ENCODE measurements at places on chromosomes 4 and X.
A peak's percentile ranks its signal among the peaks of the same experiment; 100 is the strongest.

DNA sequence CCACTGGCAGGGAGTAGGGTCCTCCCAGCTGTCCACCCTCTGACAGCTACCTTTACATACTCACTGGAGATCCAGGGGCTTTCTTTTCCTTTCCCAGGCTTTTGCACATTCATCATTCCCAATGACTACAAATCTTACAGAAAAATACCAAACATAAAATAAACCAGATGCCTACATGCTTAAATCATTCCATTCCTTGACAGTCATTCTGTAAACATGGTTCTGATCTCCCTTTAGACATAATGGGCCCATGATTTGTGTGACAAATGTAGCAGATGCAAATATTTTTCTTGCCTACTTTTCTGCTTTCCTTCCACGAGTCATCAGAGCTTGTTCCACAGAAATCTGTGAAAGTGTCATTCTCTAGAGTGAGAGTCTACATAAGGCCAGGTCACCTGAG is 207.0 kb downstream of the IDS start:
- no peak for DNase-seq

DNA sequence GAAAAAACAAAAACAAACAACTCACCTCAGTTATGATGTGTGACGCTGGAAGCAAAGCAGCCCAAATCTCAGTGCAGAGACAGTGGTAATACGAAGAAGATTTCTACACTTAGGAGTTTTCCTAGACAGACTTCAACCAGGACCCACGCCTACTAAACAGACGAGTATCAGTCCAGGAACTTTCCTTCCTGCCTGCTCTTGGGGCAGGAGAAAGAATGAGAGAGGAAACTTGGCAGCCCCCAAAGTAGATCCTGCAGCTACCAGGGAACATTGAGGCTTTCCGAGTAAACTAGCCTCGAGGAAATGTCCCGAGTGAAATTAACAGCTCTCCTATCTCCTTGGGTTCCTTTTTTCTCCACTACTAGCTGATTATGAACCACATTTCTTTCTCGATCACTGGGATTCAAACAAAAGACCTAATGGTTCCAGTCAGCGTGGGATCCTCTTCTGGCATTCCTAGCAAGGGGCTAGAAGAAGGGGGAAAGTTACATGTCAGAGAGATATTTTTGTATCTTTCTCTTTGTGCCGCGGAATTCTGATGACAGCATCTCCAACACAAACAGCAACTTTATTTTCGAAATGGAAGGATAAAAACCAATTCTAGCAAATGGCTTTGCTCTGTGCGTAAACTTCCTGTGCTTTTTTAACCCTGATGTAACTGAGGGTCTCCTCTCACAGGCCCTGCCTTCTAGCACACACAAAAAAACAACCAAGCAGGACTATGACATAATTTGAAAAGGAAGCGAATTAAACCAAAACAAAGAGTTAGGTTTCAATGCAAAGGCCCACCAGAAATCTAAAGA is 53.2 kb downstream of the PPM1K start:
- no peak for DNase-seq

DNA sequence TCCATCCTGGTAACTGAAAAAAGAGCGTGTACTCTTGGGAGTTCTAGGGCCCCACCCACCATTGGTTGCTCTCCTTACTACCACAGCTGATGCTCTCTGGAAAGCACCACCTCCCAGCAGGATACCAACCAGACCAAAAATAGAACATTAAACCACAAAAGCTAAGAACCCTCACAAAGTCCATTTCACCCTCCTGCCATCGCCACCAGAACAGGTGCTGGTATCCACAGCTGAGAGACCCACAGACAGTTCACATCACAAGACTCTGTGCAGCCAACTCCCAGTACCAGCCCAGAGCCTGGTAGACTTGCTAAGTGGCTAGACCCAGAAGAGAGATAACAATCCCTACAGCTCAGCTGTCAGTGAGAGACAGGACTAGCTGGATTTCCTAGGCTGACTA is 240.6 kb downstream of the PABPC4L start:
- DNase-seq = no peak

DNA sequence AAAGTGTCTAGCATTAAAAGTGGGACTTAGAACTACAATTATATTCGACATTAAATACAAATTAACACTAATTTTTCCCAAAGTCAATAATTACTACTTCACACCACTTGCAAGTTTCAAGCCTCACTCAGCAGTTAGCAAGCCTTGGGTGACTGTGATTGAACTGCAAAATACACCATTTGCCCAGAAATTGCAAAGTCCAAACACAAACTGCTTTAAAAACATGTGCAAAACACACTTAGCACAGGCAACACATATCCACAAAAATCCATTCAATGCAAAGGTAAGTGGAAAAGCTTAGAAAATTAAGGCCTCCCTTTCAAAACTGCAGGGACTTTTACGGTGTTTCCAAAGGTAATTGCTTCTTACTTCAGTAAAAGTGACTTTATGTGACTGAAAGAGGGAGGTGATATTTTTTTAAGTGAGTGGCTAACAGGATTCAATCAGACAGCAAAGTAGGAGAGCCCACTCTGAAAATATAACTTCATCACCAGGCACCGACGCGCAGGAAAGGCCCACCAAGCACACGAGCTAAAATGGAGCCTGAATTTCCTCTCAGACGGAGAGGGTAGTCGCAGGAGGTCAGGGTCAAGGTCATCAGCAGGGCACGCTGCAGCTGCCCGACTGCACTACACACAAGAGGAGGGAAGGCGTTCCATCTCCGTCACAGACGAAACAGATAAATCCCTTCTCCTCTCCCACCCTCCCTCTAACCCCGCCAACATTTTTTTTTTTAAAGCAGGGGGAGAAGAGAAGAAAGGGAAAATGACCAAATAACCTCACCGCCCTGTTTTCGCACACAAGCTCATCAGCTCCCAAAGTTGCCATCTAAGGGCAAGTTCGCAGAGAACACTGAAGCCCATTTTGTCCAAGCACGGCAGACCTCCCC is 3.1 kb downstream of the ZNF827 start:
- DNase-seq = peak; percentile 76

DNA sequence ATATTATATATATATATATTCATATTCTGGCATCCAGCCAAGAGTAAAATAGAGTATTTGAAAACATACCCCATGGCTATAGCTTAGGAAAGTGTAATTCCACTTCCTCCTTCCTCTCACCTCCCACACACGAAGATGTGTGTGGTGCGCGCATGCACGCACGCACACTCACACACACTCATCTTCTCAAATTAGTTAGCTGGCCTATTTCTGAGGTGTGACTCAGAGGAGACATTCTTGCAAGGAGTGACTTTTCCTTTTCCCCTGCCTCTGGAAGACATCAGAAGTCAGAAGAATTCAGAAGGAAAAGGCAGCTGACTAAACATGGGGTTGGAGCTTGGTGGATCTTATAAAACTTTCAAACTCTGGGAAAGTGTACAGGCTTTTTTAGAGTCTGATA is 8.8 kb downstream of the ENPEP start:
- DNase-seq = peak; percentile 81

GRCh38 chr4:48102303-48102702 is 31.7 kb downstream of the TXK start:
- DNase-seq = no peak

- peak; percentile 61 for DNase-seq
These were observed 125.7 kb downstream of the ZNF827 start for GRCh38 chr4:145812919-145813318.

- DNase-seq = no peak
These were observed 94.2 kb downstream of the CDS1 start for GRCh38 chr4:84677093-84677492.

DNA sequence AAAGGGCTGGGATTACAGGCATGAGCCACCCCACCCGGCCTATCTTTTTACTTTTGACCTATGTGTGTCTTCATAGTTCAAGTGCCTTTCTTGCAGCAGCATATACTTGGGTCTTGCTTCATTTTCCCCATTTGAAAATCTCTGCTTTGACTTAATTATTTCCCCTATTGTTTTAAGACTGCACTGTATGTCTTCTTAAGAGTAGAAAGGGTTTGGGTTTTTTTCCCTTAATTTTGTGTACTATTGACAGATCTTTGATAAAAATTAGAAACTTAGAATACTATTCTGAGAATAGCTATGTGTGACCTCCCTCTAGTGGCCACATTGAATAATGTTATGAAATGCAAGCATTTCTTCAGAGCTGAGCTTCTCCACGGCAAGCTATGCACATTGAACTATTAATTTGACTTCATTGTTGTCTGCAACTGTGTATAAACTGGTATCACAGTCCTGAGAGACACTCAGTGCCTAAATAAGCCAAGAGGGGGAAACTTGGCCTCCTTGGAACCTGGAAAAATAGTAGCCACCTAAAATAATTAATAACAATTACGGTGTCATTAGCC is 8.7 kb upstream of the SLC25A4 start:
- DNase-seq = no peak

GRCh38 chr4:56892691-56893090 is 15.0 kb upstream of the REST start:
- no peak for DNase-seq

DNA sequence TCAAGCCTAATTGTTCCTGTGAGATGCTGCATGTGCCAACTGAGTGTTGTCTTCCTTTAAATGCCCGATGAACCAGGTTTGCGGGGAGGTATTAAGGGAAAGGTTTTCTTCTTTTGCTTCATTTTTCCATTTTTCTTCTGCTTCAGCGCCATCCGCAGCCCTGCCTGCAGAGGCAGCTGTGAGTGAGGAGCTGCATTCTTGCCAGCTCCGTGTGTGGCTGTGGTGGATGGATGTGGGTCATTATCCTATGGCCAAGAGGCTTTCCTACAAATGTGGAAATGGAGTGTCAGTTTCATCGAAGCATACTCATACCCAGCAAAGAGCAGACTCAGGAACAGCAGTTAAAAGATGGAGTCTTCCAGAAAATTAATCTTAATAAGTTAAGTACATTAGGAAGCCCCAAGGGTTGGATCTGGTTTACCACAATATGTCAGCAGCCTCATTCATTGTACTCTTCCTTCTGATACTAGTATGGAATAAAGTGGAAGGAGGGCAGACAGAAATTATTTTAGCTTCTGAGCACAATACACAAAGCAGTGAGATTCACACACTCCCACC is 37.6 kb downstream of the TNIP3 start:
- DNase-seq = no peak

DNA sequence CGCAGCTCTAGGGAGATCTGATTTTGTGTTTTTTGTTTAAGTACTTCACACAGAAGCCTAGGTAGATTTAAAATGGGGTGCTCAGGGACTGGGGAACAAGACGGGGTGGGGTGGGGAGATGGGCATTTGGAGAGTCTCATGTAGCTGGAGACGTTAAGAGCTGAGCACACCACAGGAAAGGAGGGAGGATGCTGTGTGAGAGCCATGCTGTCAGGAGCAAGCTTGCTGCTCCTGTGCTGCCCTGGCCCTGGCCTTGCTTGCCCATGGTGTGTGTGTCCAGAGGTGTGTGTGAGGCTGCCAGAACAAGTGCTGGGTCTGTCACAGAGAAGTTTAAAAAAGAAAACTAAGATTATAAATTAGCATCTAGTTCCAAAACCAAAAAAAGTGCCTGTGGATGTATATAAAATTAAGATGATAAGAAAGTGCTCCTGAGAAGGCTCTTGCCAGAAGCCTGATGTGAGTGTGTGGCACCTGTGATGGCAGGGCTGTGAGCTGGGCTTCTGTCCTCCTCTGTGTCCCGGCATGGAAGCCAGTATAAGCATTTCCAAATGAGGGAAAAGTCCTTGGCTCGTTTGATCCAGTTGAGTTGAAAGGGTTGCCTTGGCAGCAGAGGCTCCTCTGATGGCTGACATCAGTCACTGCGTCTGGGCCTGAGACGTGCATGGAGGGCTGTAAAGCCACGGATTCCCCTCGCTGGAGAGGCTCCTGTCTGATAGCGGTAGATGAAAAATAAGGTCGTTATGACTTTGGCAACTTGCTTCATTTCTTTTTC is 63.5 kb downstream of the NELFA start:
- DNase-seq = no peak

- DNase-seq = no peak
These were observed 24.8 kb upstream of the KLF3 start for GRCh38 chr4:38639242-38639641.

All from islet precursor cell (in vitro differentiated cells).